ENCODE measurements at places on chromosomes 7 and 10.

DNA sequence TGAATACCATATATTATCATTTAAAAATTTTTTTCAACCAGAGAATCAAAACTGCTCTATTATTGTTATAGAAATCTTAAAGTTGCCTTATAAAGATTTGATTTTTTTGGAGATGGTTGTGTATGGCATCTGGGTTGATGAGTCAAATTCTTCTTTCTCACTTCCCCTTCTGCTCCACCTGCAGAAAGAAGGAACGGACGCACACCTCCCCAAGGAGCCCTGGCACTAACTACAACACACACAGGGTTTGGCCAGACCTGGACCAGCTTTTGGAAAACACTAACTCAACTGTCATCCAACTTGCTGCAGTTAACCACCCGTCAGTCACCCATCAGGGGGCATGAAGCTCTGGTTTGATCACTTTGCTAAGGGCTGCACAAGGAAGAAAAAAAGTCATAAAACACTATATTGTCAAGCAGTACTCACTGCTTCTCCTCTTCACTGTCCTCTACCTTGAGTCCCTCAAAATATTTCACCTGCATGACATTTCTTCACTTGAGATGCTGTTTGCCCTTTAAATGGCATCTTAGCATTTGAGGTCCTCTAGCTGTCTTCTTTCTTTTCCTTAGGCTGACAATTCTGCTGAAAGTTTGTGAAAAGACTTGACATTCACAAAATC is 266.7 kb upstream of the PHF14 start:
- no peak for DNase-seq

DNA sequence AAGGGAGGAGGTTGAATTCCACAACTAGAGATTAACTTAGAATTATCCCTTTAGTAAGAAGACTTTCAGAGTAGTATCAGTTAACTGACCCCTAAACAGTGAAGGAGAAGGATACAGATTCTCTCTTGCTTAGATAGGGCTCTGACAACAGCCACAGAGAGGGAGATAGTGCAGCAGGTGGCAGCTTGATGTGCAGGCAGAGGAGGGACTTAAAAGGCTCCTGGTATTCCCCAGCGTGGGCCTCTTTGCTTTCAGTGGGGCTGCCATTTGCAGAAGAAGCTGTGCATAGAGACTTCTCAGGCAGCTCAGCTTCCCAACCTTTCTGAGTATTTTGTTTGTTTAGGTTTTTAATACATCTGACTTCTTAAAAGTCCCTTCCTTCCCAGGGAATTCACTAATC is 16.0 kb downstream of the FZD1 start:
- no peak for DNase-seq

DNA sequence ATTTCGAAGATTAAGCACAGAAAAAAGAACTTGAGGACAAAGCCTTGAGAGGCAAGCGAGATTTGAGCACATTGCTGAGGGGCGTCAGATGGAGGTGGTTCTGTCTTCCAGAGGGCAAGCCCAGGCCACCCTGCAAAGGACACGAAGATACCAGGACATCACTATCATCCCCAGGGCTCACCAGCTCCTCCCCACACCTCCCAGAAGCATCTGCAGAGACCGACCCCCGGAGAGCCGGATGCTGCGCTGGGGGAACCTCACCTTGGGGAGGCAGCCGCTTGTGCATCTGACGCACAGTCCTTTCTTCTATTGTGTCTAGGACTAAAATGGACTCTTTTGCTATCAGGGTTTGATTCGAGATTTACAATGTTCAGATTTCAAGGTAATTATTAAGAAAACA is 259.7 kb downstream of the DNAJB6 start:
- no peak for DNase-seq

DNA sequence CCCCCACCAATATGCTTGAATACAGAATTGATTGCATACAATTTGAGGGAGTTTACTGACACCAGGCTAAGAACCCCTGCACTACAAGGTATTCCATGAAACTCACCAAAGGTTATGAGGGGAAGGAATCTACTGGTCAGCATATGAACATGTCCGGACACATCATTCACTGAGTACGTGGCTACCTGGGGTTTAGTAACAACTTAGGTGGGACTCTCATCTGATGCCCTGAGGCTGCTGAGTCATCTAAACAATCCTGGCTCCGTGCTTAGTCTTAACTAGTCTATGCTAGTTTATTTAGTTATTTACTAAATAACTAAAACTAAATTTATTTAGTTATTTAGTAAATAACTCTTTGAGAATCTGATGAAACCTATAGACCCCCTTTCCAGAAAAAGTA is 11.3 kb downstream of the PI4K2A start:
- DNase-seq: no peak

DNA sequence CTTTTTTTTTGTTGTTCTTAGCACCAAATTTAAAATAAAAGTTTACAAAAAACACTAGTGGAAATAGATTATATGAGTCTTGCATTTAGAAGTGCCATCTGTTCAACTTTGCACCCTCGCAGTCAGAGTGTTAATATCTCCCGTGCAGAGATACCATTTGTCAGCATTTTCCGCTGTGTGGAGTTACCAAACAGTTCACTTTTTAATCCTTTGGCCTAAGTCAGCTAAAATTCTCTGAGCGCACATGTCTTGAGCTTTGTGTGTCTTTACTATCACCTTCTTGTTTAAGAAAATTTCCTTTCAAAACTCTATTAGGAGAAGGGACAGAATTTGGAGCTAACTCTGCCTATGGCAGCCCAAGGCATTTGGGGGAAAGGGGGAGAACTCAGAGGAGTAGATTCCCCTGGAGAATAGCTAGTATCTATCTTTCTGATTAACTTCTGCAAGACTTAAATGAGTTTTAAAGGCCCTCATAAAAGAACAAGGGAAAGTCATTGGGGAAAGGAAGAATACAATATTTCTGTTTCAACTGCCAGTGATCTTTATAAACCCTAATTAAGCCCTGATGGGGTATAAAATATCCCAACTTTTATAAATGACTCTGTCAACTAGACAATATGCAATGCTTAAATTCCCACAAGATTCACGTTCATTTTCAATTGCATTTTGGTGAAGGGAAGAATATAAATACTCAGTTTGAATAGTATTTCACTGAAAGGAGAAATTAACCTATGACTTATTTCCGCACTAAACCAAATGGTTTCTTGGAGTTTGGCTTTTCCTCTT is 114.9 kb upstream of the RAB11FIP2 start:
- DNase-seq: no peak

- no peak for DNase-seq
Observed at GRCh38 chr7:30900053-30900452, 11.6 kb upstream of the AQP1 start.

- DNase-seq: peak; percentile 18
Observed at GRCh38 chr10:5538446-5538845, 13.7 kb downstream of the CALML3 start.

GRCh38 chr10:75461672-75462649 is 30.5 kb downstream of the LRMDA start:
- no peak for DNase-seq

GRCh38 chr10:57593983-57594573 is 673.6 kb downstream of the IPMK start:
- no peak for DNase-seq

DNA sequence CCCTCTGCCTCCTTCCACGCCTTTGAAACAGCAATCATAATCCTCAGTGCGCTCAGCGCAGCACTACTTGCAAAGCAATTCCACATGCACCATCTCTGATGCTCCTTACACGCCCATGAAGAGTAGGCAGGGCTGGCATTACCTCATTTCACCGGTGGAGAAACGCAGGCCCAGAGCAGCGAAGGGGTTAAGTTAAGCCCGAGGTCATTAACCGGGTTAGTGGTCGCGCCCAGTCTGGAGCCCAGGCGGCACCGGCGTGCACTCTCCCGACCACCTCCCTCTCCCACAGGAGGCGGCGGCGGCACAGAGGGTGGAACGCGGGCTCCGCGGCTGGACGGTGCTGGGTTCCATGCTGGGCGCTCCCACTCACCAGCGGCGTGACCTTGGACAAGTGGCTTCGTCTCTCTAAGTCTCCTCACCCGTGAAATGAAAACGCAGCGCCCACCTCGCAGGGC is 515 bp downstream of the FASTK start:
- DNase-seq: no peak

GRCh38 chr7:124323597-124323996 is 290.7 kb upstream of the TMEM229A start:
- DNase-seq: no peak

DNA sequence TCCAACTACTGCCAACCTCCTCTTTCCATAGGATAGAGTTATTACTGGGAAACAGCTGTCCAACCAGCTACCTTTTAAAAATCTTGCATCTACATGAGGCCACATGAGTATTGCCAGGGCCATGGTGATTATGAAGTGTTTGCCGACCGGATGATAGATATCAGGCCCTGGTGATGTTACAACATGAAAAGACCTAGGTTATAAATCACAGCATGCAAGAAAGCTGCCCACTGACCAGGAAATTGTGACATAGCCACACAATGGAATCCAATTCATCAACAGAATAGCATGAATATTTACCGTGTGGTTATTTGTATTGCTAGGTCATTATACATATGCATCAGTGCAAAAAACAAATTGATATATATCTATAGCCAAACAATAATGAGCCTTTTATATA is 517.0 kb downstream of the INHBA start:
- no peak for DNase-seq

DNA sequence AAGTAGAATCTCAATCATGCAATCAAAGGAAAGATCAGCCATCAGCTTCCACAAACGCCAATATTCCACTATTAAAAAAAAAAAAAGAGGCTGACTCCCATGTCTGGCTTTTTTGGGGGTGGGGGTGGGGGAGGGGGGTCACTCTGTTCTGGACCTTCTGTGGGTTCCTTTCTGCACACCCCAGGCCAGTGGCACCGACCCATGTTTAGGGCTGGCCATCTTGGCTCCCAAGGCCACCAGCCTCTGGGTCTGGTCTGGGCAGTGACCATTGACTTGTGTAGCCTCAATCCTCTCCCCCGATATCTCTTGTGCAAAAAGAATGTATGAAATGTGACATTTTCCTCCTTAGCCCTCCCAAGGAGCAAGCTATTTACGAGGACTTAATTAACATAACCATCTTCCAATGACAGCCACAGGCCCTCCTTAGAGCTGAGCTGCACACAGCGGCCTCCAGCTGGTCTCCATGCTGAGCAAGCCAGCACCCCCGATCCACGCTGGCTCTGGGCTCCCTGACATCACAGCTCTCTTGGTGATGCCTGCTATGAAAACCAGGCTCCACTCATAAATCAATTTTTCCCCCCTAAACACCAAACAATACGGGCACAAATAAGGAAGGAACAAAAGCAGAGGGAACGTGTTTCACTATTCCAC is 100.1 kb downstream of the ZRANB1 start:
- no peak for DNase-seq

- no peak for DNase-seq
Observed at GRCh38 chr10:63528084-63528744, 7.0 kb downstream of the REEP3 start.

DNA sequence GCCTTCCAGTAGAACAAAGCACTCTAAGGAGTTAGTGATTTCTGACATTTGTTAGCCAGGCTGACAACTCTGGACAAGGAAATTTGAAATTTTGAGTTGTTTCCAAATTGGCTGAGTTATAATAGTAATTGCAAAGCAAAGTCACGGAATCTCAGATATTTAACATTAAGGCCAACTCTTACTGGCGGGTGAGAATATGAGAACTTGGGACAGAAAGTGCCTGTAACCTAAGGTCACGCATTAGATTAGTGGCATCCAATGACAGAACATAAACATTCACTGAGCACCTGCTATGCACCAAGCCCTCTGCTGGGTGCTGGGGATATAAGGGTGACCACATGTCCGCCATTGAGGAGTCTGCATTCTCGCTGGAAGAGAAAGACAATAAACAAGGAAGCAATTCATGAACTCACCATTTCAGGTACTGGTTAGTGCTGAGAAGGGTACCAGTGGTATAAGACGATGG is 45.5 kb upstream of the CHST15 start:
- no peak for DNase-seq

GRCh38 chr7:154817224-154817896 is 185.6 kb downstream of the PAXIP1 start:
- no peak for DNase-seq

GRCh38 chr10:32980242-32980557 is 22.2 kb upstream of the ITGB1 start:
- DNase-seq: no peak

- DNase-seq: no peak
Observed at GRCh38 chr7:50262446-50262845, 42.1 kb upstream of the IKZF1 start.

DNA sequence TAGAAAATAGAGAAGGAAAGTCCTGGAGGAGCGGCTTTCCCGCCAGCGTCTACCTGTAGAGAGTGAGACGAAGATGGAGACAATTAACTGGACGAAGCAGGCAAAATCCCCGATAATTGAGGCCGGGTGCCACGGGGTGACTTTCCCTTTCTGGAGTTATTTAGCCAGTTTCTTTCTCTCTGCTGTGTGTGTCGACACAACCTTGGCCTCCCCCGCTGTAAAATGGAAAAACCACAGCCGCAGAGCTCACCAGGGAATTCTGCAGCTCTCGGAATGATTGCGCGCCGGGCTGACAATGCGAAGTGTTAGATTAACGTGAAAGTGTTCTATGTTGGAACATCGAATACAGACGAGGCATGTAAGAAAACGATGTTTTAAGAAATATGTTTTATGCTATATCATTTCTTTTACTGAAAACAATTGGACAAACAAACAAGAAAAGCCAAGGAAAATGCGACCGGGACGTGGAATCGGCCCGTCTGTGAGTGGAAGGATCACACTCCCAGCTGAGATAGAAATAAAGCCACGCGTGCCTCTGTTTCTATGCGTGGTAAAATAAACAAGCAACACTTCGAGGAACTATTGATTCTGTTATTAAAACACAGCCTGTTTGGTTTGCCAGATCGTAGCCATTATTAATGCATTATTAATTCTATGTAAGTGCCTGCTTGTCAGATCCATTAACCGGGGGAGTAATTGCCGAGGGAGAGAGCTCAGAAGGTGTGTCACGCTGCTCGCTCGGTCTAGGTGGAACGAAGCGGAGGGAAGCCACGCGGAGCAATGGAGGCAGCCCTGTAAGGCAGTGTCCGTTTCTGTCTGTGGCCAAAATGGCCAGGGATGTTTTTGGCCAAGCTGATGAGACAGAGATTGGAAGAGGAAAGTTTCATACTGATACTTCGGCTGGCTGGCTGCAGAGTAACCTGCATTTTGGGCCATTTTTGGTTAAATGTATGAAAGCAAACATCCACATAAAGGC is 129.4 kb downstream of the DNAJB6 start:
- DNase-seq: no peak

- peak; percentile 54 for DNase-seq
Observed at GRCh38 chr10:97673736-97674525, 13.1 kb downstream of the AVPI1 start.
